ENCODE measurements at places on chromosomes 1 and 21.

DNA sequence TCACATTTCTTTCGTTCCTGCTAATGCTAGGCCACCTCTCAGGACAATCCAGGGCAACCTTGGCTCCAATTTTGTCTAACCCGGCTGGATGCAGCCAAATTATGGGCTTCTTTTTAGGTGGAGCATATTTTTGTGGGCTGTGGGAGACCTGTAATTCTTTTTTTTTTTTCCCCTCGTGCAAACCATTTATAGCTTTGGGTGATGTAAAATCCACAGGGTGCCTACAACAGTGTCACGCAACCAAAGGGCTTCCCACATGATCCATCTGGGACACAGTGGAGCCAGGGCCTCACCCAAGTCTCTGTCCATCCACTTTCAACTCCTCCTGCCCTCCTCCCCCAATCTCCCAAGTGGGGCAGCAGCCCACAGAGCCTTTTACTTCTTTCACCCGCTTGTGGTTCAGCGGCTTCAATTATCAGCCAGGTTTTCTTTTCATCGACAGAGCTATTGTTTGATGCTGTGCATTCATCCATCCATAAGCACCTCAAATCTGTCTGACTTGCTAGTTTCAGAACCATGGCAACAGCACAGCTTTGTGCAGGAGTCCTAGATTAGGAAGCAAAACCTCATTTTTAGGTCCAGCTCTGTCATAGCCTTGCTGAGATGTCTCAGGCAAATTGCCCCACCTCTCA lies 10.0 kb upstream of the OVAAL start:
- DNase-seq = no peak

- no peak for DNase-seq
Observed at GRCh38 chr1:13888351-13888986, 188.5 kb downstream of the PRDM2 start.

GRCh38 chr1:207848234-207848633 lies 62.7 kb downstream of the CD34 start:
- peak; percentile 57 for DNase-seq

DNA sequence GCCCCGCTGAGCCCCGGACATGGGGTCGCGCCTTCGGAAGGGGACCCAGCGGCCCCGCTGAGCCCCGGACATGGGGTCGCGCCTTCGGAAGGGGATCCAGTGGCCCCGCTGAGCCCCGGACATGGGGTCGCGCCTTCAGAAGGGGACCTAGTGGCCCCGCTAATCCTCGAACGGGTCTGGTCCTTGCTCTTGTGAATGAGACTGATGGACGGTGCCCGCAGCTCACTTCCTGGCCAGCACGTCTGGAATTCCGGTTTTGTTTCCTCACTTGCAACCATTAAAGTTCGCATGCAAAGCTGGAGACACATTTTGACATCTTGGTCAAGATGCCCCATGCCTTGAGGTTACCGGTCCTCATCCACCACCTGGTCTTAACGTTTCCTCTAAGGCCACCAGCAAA lies 5.6 kb downstream of the WRAP73 start:
- DNase-seq = no peak

DNA sequence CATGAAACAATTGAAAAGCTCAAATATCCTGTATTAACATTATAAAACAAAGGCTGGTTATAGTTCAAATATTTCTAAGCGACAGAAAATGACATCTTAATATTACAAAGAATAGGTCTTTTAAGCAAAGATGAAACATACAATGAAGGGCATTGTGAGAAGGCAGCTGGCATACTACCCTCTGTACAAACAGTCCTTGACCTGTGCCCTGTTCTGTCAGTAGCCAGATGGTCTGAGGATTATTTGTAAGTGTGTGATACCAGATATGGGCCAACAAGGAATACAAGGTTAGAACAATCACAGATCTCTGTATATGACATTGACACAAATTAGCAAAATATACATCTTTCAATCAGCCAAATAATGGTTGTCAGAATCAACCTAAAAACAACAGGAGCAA lies 1350.4 kb downstream of the AMY1C start:
- no peak for DNase-seq

- no peak for DNase-seq
Observed at GRCh38 chr1:159913451-159914192, 11.7 kb downstream of the TAGLN2 start.

- no peak for DNase-seq
Observed at GRCh38 chr1:25834894-25835293, 15.1 kb downstream of the MTFR1L start.

GRCh38 chr21:33036430-33037162 lies 10.9 kb downstream of the OLIG2 start:
- DNase-seq = peak; percentile 58

DNA sequence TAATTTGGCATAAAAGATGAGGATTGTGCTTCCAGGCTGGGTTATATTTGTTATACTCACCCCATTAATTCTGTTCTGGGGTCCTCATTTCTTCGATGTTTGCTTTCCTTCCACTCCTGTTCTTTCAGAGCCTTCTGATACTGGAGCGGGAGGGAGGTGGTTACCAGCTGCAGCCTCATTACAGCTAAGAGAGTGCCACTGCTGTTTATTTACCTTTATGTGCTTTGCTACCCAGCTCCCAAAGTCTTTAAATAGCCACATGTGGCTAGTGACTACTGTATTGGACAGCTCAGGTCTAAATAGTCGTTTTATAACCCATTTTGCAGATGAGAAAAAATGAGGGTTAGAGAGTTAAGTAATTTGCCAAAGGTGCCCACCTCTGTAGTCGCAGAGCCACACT lies 25.1 kb downstream of the PLEKHM2 start:
- DNase-seq = no peak

DNA sequence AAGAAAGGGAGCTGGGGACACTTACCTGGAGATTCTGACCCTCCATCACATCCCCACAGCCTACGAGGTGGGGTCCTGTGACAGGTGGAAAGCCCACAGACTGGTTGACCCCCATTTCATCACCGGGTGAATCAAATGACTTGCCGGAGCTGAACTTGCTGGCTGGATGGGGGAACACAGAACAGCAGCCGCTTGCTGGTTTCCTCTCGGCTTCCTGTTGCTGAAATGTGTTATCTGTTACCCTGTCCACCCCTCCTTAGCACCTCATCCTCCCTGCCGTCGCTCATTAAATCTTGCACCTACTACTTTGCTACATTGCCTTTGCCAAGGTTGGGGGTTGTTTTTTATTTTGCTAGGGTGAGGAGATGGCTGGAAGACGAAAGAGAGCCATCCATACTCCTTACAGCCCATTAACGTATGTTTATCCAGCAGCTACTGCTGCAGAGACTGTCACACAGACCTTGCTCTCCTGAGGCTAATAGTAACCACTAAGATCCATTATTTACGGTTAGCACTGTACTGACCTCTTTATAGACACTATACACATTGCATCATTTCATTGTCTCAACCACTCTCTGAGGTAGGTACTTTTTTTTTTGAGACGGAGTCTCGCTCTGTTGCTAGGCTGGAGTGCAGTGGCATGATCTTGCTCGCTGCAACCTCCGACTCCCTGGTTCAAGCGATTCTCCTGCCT lies 7.0 kb downstream of the PAFAH2 start:
- no peak for DNase-seq

GRCh38 chr1:219041141-219041540 lies 132.5 kb upstream of the LYPLAL1 start:
- DNase-seq = peak; percentile 86

DNA sequence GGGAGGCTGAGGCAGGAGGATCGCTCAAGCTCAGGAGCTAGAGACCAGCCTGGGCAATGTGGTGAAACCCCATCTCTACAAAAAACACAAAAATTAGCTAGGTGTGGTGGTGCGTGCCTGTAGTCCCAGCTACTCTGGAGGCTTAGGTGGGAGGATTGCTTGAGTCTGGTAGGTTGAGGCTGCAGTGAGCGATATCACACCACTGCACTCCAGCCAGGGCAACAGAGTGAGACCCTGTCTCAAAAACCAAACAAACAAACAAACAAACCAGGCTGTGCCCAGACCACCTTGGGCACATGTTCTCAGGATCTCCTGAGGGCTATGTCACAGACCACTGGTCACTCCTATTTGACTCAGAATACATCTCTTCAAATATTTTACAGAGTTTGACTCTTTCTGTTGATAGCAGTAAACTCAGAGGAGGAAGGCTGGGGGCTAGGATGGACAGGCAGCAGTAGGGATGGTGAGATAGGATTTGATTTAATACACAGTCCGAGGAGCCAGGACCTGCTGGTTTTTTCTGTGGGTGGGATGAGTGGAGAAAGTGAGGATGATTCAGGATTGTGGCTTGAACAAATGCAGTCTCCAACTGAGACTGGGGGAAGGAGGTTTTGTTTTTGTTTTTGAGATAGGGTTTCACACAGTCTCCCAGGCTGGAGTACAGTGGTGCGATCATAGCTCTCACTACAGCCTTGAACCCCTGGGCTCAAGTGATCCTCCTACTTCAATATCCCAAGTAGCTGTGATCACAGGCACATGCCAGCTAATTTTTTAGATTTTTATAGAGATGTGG lies 46.5 kb downstream of the OLFML3 start:
- DNase-seq = no peak

DNA sequence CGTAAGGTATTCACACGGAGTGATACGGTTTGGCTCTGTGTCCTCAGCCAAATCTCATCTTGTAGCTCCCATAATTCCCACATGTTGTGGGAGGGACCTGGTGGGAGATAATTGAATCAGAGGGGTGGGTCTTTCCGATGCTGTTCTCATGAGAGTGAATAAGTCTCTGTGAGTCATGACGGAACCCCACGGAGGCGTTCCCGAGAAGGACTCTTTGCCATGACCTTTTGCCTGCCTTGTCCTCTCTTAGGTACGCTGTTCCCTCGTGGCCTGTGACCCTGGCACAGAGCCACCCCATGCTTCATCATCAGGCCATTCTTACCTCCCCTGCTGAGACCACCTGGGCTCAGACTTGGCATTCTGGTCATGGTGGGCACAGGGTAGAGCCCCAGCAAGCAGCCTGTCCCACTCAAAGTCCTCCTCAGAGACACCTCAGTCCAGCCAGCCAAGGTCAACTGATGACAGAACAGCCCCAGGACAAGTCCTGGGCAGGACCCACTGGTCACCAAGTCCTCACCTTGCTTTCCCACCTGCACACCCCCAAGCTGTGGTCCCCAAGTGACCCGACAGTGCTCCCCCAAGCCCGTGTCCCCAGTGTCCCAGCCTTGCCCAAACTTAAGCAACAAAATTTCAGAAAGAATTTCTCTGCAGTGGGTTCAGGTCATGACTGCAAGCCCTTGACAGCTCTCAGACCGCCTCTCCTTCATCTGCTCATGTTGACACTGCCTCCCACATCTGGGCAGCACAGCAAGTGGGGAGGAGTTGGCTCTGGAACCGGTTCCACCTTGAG lies 158.4 kb downstream of the ACTL8 start:
- DNase-seq = no peak

- DNase-seq = no peak
Observed at GRCh38 chr1:204462229-204462561, 32.4 kb downstream of the PIK3C2B start.
